ENCODE measurements at places on chromosomes 11 and 22.
A peak's percentile ranks its signal among the peaks of the same experiment; 100 is the strongest.

- DNase-seq = no peak
Measured at GRCh38 chr11:7154881-7155361, 66.1 kb downstream of the RBMXL2 start.

DNA sequence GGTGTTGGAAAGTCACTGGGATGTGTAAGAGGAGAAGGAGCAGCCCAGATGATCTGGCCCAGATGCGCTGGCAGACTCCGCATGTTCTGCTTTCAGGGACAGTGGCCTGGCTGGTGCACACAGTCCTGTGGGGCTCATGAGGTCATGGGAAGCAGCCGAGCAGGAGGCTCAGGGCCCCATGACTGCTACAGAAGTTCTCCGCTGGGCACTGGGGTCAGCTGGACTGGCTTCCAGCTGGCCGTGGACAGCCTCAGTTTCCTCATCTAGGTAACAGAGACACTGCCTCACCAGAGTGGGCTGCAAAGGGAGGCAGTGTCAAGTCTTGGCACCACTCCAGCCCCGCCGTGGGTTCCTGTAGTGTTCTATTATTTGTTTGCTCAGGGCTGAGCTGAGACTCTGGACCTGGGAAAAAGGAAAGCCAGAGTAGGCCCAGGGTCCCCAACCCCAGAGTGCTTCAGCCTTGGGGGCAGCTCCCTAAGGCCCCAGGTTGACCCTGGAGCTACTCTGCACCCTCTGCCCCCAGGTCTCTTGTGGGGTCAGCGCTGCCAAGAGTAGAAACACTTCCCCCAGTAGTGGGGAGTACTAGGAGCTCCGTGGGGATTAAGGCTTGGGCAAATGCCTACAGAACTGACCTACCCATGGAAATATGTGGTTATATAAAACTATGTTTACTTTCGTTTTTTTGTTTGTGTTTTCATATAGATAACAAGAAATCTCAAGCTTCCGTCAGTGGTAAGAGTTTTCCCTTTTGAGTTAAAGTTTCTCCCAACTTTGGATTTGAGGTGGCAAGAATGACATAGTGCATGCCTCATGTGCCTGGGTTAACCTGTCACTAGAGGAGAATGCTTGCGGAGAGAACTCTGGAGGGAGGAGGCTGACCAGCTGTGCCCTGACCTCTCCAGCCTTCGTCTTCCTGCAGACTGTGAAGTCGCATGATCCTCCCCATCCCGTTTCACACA, 45.3 kb downstream of the MED15 start:
- no peak for DNase-seq

DNA sequence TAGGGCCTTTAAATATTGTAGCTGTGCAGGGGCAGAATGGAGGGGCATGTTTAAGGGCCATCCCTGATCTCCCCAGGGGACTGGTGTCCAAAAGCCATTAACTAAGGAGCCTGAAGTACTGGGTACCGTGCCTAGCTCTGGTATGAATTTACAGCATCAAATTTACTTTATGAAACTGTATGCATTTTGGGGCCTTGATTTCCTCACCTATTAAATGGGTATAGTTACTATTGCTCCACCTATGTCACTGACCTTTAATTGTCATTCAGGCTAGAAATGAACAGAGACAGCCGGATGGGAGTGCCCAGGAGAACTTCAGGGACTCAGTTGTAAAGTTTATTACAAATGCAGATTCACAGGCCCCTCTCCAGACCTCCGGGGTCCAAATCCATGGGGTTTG, 11.8 kb upstream of the TP53I11 start:
- DNase-seq = no peak

- no peak for DNase-seq
Measured at GRCh38 chr22:36480941-36481392, 473 bp downstream of the TXN2 start.

- peak; percentile 25 for DNase-seq
Measured at GRCh38 chr11:64553554-64554201, 37.3 kb upstream of the SLC22A12 start.

- no peak for DNase-seq
Measured at GRCh38 chr11:5818245-5818886, 9.6 kb downstream of the OR52N2 start.

- no peak for DNase-seq
Measured at GRCh38 chr22:26391623-26392022, 37.4 kb upstream of the ASPHD2 start.

GRCh38 chr11:56889986-56890385, 98.7 kb upstream of the OR5AK2 start:
- DNase-seq = no peak

- no peak for DNase-seq
Measured at GRCh38 chr11:16070573-16070972, 285.8 kb downstream of the SOX6 start.

- DNase-seq = no peak
Measured at GRCh38 chr11:65879617-65880016, at the start of gene CTSW. Gene CTSW (plus strand): TSS chr11:65879837. CDS start chr11:65879855, 18 bp downstream.

DNA sequence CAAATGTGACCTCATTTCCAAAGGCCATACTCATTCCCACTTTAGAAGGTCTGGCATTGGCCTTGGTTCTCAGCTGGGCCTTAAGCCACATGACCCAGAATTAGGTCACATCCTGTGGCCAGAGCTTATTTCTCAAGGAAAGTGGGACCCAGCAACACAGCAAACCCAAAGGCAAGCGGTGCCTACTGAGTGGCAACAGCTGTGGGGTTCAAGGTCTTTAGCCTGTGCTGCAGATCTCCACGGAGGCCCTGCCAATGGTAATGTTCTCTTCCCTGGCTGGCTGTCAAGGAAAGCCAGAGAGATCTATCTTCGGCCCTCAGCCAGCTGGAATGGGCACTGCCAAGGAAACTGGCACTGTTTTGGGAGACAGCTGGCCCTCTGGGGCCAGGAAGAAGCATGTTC, 41.5 kb upstream of the TP53I11 start:
- DNase-seq = no peak

- DNase-seq = no peak
Measured at GRCh38 chr11:46075168-46075567, 46.1 kb downstream of the PHF21A start.

- no peak for DNase-seq
Measured at GRCh38 chr22:20396639-20397038, 2.7 kb downstream of the ZNF74 start.

DNA sequence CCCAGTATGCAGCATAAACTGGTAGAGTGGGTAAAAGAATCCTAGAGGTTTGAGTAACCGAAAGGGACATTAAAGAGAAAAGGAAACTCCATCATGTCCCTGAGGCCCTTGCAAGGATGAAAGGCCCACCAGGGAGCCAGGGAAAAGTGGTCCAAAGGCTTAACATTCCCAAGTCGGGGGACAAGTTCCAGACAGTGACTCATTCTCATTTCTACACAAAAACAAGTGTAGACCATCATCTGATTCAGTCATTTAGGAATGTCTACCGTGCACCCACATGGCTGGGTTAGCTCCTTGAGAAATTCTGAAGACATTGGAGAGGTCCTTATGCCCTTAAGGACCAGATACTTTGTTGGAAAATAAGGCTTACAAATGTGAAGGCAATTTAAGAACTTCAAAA, 4.8 kb upstream of the NOX4 start:
- DNase-seq = no peak

GRCh38 chr11:66258473-66258893, 10.0 kb upstream of the RAB1B start:
- no peak for DNase-seq

All from activated T-helper 9 cell treated with anti-CD3 and anti-CD28 coated beads, Interleukin-2, amount 50 U/mL, for 16 hours (primary cell).